ENCODE measurements at places on chromosomes 1 and 21.

DNA sequence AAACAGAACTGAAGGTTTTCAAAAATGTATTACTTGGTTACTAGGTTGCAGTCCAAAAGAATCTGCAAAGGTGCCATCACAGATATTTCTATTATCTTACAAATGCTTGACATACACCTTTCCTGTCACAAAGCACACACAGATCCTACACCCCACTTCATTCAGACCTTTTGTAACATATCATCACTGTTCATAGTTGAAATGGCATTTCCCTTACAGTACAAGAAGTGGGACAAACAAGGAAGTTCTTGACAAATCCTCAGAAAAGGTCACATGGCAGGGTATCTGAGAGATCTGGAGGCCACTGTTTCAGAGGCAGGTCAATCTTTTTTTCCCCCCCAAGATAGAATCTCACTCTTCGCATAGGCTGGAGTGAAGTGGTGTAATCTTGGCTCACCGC is 21.3 kb downstream of the TOR1AIP2 start:
- peaks cover 7% of the 10 kb centered on the region for H3K4me1 ChIP-seq
- no peak overlapping the region for H3K4me3 ChIP-seq
- H3K27ac ChIP-seq = no peak overlapping the region
- DNase-seq = no peak
- H3K36me3 ChIP-seq = peaks cover 44% of the 10 kb centered on the region

- no peaks in the 10 kb centered on the region for H3K4me1 ChIP-seq
- H3K4me3 ChIP-seq = no peak overlapping the region
- H3K36me3 ChIP-seq = no peaks in the 10 kb centered on the region
- DNase-seq = no peak
These were observed 11.5 kb downstream of the TEX46 start for GRCh38 chr1:23004112-23004511.

DNA sequence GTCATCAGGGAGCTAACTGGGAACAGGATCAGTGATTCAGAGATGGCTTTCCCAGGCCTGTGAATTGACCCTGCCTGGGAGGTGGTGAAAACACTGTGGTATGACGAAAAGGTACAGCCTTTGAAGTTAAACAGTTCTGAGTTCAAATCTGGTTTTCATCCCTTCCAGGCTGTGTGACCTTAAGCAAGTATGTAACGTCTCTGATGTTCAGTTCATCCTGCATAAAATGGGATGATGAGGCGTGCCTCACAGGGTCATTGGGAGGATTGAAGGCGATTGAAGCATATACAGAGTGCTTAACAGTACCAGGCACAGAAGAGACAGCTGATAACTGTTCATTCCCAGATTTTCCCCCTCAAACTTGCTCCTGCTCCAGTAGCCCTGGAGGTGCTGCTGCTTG is 11.0 kb downstream of the KCNC4 start:
- H3K27me3 ChIP-seq = no peaks in the 10 kb centered on the region
- peaks cover 18% of the 10 kb centered on the region for H3K4me1 ChIP-seq
- DNase-seq = no peak
- H3K4me3 ChIP-seq = no peak overlapping the region
- no peak overlapping the region for H3K27ac ChIP-seq

DNA sequence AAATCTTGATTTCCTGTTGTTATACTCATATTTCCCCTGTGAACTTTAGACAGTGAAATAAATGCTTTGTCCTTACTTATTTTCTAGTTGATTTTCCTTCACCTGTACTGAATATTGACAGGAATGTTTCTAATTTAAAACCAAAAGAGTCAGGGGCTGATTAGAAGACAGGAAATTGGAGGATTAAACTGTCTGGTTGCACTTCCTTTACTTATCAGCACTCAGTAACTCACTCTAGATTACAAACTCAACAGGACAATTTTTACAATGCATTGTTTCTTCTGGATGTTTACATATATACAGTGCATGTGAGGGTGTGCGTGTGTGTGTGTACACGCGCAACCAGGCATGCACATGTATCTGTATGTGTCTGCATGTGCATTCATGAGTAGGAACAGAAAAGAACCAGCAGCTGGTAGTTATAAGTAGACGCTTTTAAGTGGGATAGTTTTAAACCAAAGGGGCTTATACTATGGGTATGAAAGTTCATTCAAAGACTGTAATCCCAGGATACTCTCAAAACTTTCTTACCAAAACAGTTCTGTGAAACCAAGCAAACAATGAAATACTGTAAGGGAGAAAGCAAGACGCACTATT is 212.0 kb upstream of the NFIA start:
- H3K27ac ChIP-seq = no peak overlapping the region
- H3K27me3 ChIP-seq = peaks cover 11% of the 10 kb centered on the region
- H3K36me3 ChIP-seq = no peaks in the 10 kb centered on the region
- no peak overlapping the region for H3K4me3 ChIP-seq

DNA sequence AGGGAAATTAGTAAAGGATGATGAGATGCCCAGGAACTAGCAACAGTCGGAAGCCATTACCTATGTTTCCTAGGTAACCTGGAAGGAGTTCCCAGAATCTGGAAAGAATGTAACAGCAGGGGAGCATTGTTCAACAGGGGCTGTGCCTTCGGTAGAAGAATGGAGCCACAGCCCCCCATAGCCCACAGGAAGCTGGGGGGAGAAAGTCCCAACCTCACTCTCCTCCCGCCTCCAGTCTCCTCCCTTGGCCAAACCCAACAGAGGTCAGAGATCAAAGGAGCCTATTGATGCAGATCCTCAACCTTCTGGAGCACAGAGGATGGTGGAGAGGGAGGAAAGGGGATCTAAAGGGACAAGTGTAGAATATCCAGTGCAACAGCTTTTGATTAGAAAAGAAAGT is 131.5 kb upstream of the SLC44A3 start:
- no peak overlapping the region for H3K27ac ChIP-seq
- peaks cover 3% of the 10 kb centered on the region for H3K27me3 ChIP-seq
- H3K36me3 ChIP-seq = no peaks in the 10 kb centered on the region
- DNase-seq = no peak
- H3K4me3 ChIP-seq = no peak overlapping the region
